ENCODE measurements at places on chromosomes 1 and 21. TPM values are rescaled to one million over a fixed set of nuclear protein-coding genes. Genes with fewer than 3 reads are reported as not detected.

DNA sequence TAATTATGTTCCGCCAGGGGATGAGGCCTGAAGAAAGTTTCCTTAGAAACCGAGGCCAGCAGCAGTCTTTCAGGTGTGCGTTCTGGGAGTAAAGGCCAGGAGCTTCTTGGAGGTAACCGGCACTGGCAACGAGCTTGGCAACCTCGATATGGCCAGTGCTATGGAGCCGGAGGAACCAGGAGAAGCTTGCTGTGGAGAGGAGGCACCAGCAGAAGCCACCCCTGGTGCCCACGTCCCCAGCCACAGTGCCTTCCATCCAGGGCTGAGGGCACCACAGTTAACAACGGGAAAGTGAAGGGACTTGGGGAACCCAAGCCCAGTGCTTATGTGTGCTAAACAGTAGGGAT lies 41.5 kb upstream of the LIN9 start:
- no peak for DNase-seq

DNA sequence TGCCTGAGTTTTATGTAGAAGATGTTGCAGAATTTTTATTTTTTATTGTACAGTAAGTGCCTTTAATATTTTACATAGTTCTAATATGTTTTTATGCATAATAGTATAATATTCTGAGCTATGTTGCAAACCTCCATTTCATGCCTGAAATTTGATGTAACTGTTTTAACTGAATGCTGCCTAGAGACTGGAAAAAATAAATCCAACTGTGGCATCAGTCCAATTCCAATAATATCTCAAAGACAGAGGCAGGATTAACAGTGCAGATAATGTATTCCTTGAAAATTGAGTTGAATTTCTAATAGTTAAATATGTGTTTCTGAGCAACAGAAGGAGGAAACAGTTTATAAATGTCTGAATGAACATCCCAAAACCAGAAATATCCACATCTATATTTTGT lies 61.1 kb upstream of the KIF1B start:
- no peak for DNase-seq

- no peak for DNase-seq
Observed at GRCh38 chr1:92944901-92945747, 16.1 kb downstream of the DIPK1A start.

GRCh38 chr1:105516068-105516467 lies 1540.4 kb upstream of the PRMT6 start:
- no peak for DNase-seq

KRTAP12-2 gene
- total RNA-seq: not detected

CIART gene
- total RNA-seq: 12.8 TPM

COL16A1 gene
- total RNA-seq: 12.7 TPM

LENEP gene
- not detected for total RNA-seq
